ELR (cell line): ENCODE measurements at places on chromosomes 7 and 10.

- DNase-seq = peak; percentile 93
Measured at GRCh38 chr10:35642035-35642792, at the start of gene FZD8. Gene FZD8 (minus strand): TSS chr10:35642296. CDS start chr10:35641429, 867 bp downstream.

DNA sequence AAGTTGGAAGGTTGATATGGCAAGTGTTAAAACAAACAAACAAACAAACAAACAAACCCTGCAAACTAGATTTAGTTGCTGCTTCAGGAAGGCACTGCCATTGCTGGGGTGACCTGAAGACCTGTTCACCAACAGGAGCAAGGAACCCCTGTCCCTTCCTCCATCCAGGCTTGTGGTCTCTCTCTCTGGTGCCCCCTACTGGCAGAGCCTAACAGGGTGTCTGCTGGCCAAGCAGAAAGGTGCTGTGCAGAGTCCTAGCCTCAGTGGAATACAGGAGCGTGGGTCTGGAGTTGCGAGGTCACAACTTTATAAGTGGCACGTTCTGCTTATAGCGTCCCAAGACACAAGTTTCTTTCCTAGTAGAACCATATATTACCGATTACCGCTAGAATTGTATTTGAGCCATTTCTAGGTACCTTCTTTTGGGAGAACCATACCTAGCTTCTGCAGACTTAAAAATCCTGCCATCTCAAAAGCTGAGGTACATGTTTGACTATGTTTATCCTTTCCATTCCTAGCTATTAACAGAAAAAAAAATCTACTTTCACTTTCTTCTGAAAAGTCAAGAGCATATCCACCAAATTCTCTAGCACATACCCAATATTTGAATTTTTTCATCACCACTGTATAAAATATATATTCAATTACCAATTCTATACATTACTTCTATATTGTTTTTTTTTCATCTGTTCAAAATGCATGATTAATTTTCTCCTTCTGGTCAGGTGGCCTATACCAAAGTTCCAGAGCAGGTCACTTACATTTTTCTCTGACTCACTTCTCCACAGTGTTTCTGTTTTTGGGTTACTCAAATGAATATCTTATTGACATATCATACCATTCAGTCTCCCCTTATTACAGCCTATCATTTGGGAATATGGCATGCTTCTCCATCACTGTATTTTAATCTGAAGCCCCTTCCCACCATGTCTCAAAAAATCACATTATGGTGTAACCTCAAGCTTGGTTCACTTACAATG, 29.1 kb upstream of the CALD1 start:
- peak; percentile 48 for DNase-seq

GRCh38 chr7:123682690-123683089, 27.0 kb downstream of the LMOD2 start:
- DNase-seq = peak; percentile 65

DNA sequence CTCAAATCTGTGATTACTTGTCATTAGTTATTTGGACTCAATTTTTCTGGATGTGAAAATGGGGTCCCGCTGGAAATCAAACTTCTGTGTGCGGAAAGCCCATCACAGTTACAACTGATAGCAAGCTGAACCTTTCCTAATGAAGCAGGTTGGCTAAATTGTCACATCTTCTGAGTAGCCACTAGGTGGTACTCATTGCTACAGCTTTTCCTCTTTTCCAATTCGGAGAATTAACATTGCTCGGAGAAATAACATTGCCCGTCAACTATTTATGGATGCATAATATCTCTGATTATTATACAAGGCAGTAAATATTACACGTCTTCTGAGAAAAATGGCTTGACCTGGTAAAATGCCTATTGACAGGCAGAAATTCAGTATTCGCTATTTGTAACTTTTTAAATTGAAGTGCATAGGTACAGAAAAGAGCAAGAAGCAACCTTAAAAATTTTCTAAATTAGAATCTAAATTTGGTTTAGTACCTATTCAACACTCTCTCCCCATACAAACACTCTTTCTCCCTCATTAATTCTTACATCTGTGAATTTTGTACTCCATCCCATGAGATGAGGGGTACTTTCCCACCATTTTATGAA, 17.3 kb upstream of the BLOC1S2 start:
- peak; percentile 60 for DNase-seq

GRCh38 chr10:108789919-108790318, 1133.4 kb downstream of the XPNPEP1 start:
- DNase-seq = peak; percentile 96

DNA sequence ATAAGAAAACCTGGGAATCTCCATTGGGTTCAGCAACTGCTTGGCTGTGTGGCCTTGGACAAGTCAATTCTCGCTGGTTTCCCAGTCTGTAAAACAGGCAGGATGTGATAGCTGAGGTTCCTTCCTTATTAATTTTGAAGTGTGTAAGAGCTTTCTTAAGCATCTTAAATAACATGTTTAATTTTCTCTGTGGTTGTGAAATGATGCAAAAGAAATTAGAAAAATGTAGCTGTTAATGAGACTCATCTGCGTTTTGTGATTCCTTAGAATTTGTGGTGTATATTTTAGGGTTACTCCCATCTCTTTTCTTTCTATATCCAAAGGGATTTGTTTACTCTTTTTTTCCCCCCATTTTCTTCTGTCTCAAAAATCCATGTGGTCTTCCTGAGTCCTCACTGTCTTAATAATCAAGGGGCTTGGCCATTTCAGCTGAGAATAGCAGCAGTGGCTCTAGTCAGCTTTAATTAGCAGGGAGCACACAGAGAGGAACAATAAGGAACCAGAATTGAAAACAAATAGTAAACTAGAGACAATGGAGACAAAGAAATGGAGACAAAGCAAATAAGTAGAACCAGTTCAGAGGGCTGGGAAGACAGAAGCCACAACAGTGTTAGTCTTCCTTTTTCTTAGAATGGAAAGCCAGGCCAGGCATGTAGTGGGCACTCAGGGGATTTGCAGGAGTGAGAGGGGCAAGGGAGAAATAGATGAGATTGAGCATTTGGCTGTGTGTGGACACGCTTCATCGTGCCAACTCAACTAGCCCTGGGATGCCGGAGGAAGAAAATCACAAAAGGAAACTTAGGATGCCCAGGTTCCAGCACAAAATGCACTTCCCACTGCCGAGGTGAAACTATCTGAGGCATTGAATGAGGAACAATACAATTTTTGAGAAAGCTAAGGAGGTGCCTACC, 93.9 kb downstream of the CHN2 start:
- DNase-seq = no peak

- peak; percentile 85 for DNase-seq
Measured at GRCh38 chr10:104331208-104331838, 6.9 kb downstream of the ITPRIP start.

DNA sequence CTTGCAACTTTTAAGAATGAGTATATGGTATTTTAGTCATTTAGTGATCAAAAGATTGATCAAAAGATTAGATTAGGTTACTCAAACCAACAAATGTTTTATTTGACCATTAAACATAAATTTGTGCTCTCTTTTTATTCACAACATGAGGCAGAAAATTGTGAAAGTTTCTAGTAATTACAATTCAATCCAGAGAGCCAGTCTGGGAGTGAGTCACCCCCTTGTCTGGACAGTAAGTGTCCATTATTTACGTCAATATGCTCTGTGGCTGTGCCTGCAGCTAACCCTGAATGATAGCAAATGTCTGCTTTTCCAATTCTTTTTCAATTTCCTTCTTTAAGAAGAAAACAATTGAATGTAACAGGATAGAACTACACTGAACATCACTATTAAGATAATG, 27.9 kb downstream of the GNG11 start:
- peak; percentile 87 for DNase-seq

GRCh38 chr7:79332091-79332490, 121.4 kb downstream of the MAGI2 start:
- DNase-seq = peak; percentile 22

- DNase-seq = no peak
Measured at GRCh38 chr7:41661596-41661995, 41.3 kb downstream of the INHBA start.

- DNase-seq = peak; percentile 83
Measured at GRCh38 chr10:132539894-132540293, 2.3 kb downstream of the INPP5A start.

DNA sequence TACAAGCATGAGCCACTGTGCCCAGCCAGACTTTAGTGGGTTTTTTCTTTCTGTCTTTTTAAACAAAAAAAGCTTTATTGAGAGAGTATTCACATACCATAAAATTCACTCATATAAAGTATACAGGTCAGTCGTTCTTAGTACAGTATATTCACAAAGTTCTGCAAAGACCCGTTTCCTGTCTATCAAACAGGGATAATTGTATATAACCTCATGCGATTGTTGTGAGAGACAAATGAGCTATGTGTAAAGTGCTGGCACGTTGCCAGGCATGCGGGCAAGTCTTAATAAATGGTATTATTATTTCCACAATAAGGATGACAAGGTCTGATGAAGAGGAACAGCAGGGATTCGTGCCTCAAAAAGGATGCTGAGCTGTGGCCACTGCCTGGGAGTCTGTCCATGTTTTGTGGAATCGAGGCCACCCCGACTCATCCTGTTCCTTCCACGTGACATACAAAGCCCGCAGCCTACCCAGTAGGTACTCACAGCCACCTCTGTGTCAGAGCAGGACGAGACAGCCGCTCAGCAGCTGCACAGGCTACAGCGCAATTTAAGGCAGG, 51.6 kb downstream of the SMKR1 start:
- DNase-seq = peak; percentile 85

DNA sequence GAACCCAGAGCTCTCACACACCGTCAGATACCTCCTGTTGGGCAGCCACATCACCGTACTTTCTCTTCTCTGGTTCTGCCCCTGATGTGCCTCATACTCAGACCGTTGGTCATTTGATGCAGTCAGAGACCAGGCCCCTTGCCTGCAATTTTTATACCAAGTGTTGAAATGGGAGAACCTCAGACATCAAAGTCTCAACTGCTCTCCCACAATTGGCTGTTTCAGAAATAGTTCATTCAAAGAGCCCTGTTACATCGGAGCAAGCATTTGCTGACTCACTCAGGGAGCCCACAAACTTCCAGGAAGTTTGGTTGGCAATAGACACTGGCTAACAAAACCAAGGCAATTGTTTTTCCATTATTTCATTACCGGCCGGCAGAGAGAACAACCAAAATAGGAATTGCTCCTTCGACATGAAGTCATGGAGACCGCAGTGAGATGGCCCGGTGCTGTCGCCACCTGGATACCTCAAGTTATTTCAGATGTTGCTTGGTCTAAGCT, 33.5 kb upstream of the ADAM12 start:
- peak; percentile 90 for DNase-seq

- DNase-seq = no peak
Measured at GRCh38 chr7:53292341-53292740, 256.9 kb downstream of the POM121L12 start.

- DNase-seq = no peak
Measured at GRCh38 chr7:137331378-137331777, 12.2 kb downstream of the PTN start.

DNA sequence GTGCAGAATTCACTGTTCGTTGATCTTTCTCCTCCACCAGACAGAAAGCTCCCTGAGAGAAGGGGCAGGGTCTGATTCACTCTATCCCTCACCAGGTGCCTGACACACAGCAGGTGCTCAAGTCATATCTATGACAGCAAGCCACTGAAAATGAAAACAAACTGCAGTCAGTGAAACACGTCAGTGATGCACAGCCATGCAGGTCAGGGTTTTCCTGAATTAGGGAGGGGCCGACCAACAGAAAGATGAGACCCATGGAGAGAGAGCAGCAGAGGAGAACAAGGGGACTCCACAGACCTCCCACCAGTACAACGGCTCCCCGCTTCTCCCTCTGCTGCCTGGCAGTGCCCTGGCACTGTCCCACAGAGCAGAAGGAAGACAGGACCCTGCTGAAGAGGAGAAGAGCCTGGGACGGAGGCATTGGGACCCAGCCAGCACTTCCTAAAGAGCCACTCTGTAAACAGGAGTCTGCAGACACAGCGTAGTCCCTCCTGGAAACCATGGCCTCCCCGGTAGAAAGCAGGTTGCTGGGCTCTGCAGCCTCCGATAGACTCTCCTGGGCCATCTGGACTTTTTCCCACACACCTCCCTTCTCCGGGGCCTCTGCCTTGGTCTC, 50.3 kb downstream of the FAM53B start:
- DNase-seq = no peak

DNA sequence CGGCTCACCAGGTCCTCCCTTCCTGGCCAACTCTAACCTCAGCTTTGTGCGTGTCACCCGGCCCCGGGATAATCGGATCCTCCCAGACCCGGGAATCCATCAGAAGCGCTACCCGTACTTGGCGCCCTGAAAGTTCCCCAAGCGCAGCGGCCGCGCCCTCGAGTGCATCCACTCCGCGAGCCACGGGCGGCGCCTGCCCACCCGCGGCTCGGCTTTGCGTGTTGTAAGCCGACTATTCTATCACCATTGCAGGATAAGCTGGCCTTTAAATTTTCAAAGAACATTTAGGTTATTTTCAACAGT, 35.7 kb upstream of the EBLN1 start:
- no peak for DNase-seq

GRCh38 chr10:36066102-36066501, 424.0 kb upstream of the FZD8 start:
- DNase-seq = no peak

GRCh38 chr7:111027396-111027795, 63.5 kb upstream of the LRRN3 start:
- DNase-seq = no peak

DNA sequence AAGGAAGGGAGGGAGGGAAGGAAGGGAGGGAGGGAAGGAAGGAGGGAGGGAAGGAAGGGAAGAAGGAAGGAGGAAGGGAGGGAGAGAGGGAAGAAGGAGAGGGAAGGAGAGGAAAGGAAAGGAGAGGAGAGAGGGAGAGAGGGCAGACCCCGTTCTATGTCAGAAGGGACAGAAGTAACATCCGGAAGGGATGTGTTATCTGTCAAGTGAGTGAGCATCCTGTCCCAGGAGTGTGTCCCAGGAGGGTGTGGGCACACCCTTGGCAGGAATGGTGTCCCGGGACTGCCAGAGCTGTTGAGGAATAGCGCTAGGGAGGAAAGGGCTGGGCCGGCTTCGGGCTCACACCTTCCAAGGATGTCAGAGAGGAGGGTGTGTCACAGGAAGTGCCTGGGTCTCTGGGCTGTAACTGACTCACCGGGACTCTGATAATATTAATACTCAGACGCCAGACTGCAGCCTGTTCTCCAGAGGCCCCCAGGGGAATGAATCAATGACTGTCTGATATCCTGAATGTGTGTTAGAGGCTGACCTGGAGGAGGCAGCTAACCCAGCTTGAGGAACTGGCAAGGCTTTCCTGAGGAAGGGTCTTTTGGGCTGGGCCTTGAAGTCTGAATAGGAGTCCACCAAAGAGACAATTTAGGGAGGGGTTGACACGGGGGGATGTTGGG, 125.6 kb upstream of the TNRC18 start:
- peak; percentile 98 for DNase-seq

DNA sequence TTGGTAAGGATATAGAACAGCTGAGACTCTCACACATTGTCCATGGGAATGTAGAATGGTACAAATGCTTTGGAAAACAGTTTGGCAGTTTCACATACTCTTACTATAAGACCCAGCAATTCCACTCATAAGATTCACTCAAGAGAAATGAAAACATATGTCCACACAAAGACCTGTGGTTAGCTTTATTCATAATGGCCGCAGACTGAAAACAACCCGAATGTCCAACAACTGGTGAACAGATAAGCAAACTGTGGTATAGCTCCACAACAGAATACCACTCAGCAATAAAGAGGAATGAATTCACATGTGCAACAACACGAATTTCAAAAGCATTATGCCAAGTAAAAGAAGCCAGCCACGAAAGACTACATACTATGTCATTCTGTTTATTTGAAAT, 33.5 kb upstream of the CUL1 start:
- DNase-seq = no peak
